ENCODE measurements at places on chromosomes 6 and 20.

DNA sequence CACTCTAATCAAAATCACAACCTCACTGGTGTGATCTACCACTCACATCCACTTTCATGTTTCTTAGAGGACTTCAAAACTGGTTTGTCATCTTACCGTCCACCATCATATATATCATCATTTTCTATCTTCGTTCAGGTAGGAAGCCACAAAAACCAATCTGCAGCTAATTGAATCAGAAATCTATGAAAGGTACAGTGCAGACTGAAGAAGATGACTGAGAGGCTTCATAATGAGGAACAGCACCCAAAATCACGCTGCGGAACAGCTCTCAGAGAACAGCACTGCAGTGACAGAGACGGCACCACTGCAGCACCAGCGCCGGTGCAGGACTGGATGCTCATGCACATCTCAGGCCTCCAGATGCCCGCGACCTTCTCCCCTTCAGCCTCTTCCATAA, 13.0 kb downstream of the GMDS start:
- no peak for DNase-seq

GRCh38 chr6:109794201-109794923, 103.3 kb downstream of the FIG4 start:
- DNase-seq: no peak

DNA sequence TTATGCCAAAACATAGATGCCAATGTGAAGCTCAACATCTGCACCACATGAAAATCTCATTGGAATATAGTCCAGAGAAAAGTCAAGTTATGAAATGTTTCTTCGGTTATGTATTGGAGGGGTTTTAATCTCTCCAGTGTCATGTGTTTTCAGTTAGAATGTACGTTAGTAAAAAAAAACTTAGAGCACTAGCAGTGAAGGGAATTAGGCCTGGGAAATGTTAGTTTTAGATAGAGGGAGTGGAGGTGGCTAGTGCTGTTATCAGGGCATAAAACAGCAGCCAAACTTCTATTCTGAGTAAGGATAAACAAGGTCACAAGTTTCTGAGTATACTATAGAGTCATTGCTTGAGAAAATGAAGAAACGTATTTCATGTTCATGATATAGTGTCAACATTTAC, 42.9 kb downstream of the HDGFL1 start:
- no peak for DNase-seq

GRCh38 chr6:23173234-23173633, 603.9 kb downstream of the HDGFL1 start:
- DNase-seq: no peak

- no peak for DNase-seq
Observed at GRCh38 chr6:63904650-63905248, 269.1 kb downstream of the PHF3 start.

DNA sequence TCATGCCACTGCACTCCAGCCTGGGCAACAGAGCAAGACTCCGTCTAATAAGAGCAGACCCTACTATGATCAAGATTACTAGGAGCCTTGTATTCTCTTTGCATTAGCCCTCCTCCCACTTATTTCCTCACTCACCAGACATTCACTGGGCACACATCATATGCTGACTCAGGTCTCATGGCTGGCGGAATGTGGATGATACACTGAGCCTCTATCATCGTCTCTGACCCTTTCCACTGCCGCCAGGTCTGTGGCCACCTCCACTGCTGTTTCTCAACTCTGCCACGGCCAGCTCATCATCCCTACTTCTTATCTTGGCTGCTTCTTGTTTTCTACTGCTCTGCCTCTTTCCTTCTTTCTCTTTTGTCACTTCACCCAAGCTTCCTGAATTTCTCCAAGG, 161.0 kb downstream of the BACH2 start:
- no peak for DNase-seq

DNA sequence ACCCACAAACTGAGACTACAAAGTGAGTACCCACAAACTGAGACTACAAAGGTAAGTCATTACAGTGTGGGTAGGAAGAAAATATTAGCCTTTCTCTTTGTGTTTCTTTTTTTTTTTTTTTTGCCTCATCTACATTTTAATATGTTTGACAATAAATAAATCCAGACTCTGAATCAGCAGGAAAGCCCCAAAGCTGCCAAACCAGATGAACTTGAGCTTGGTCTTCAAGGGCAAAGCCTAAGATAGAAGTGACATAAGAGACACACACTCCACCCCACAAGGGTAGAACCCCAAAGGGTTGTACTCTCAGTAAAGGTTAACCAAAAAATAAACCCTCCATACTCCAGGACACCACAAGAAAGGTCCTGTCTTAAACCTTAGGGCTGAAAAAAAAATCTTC, 326.8 kb upstream of the ARID1B start:
- no peak for DNase-seq

DNA sequence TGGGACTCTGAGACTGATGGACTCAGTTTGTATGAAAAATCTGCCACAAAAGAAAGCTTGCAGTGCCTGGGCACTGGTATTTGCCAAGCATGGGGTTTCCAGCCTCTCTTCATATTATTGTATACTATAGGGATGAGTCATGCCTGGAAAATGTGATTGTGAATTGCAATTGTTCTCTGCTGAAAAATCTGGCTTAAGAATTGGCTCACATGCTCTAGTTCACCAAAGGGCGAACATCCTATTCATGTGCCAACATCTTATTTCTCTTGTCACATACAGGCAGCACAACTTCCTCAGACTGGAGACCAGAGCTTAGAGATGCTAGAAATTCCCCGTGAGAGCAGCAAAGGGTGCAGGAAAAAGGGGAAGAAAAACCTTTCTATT, 103.6 kb upstream of the KCNK16 start:
- DNase-seq: no peak

DNA sequence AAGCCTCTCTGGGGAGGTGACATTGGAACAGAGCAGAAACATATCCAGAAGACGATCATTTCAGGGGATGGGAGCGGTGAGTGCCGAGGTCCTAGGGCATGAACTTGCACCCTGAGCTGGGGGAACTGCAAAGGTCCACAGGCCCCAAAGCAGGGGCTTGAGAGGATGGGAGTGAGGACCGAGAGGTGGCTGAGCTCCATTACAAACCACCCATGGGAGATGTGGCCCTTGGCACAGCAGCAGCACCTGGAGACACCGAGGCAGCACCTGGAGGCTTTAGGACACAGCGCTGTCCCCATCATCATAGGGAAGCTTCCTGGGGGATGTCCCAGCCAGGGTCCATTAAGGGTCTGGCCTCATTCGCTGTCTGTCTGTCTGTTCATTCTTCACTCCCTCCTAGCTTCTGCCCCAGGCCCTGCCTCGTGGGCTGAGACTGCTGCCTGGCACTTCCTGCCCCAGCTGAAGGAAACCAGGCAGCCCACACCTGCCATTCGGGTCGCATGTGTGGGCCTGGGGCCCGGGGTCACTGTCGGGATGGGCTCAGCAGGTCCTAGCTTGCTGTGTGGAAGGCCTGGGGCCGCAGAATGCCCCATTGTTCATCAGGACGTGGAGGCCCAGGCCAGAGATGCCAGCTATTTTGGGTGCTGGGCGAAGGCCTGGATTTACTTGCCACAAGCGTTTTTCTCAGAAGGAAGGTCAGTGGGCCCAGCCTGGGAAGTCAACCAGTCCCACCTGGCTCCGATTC, 42.8 kb upstream of the STX16 start:
- DNase-seq: no peak
